NCI-H748 treated with DMSO at 0.1 percent for 48 hours (cell line): ENCODE measurements at places on chromosomes 16 and 17.

DNA sequence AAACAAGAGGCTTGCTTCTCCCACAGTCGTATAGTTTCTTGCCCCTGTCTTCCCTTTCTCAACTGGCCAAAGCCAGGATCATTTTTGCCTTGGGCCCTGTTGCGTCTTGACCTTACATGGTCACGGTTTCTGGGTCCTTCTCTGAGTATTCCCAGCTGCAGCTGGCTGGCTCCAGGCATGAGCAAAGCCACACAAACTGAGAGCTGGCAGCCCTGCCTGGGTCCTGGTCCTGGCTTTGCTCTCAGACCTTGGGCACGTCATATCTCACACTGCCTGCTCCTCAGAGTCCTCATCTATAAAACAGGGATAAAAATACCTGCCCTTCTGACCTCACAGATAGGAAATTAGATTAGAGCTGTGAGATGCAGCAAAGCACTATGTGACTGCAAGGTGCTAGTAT lies 277.6 kb downstream of the CBLN1 start:
- DNase-seq = no peak

DNA sequence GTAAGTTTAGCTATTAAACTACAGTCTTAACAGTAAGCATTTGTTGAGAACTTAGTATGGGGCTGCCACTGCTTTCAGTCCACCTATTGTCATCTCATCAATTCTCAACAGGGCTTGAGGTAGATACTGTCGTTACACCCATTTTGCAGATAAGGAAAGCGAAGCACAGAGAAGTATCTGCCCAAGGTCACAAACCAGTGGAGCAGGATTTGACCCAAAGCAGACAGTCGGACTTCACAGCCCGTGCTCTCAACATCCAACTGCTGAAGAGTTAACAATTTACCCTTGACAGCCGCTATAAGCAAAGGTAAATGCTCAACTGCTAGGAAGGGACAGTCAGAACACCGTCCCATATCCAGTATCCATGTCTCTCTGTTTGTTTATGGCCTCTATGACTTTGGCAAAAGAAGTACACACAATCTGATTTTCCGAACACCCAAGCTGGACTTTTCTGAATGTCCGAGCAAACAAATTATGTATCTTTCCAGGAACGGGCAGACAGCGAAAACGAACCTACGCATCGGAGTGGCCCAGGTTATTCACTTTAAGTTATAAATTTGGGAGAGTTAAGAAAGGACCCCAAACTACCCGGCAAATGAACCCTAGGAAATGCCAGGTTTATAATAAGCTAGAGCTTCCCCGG lies 1.2 kb downstream of the SIAH1 start:
- DNase-seq = no peak

- DNase-seq = no peak
Measured at GRCh38 chr17:17737961-17738894, 57.0 kb downstream of the RAI1 start.

GRCh38 chr16:1426734-1427471 lies 4.0 kb upstream of the PERCC1 start:
- no peak for DNase-seq

DNA sequence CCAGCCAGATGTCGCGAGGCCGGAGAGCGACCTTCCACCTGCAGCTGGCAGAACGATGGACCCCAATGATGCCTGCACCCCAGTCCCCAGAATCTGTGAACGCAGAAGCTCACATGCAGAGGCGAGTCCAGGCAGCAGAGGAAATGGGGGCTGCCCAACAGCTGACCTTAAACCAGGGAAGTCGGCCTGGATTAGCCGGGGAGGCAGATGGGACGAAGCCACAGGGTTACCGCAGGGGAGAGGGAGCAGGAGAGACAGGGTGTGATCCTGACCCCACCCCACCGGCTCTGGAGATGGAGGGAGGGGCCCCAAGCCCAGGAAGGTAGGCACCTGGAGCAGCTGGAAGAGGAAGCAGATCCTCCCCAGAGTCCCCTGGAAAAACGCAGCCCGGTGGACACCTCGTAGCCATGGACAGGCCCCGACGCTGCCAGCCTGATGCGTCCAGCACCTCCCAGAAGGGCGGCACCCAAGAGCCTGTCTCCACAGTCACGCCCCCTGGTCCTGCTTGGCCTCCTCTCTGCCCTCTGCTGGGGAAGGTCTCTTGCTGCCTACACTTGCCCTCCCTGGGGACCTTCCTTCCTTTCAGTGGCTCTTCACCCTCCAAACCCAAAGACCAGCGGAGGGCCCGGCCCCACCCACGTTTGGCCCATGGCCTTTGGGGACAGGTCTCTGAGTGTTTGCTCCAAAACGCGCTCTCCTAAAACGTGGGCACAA lies 37.3 kb downstream of the PIEZO1 start:
- DNase-seq = no peak

- DNase-seq = no peak
Measured at GRCh38 chr16:85307552-85308364, 195.5 kb upstream of the CIBAR2 start.

- DNase-seq = no peak
Measured at GRCh38 chr17:29905086-29905878, 24.7 kb downstream of the SSH2 start.

- DNase-seq = no peak
Measured at GRCh38 chr17:73423806-73424205, 112.0 kb upstream of the CDC42EP4 start.

- no peak for DNase-seq
Measured at GRCh38 chr17:29140631-29141513, 39.3 kb downstream of the MYO18A start.

DNA sequence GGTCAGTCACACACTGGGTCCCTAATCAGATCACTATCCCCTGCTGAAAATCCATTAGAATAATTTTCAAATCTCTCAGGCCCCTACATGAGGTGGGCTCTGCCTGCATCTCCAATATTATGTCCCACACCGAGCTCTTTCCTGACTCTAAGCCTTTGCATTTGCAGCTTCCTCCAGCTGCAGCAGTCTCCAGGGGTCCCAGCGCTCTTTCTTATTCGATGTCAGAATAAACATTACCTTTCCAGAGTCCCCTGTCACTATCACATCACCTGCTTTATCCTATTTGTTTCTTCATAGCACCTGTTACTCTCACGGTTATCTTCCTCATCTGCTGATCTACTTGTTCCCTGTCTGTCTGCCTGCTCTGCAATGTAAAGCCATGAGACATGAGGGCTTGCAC lies 57.3 kb upstream of the MON1B start:
- DNase-seq = no peak

GRCh38 chr17:19958023-19958422 lies 19.6 kb downstream of the AKAP10 start:
- no peak for DNase-seq

DNA sequence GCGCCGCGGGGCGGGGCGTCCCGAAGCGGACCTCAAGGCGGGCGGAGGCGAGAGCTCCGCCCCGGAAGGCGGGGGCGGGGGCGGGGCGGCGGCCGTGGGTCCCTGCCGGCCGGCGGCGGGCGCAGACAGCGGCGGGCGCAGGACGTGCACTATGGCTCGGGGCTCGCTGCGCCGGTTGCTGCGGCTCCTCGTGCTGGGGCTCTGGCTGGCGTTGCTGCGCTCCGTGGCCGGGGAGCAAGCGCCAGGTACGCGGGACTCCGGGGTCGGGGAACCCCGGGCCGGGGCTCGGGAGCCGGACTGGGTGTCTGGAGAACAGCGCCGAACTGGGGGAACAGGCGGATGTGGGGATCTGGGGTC lies at the start of gene TNFRSF12A:
Gene TNFRSF12A (plus strand): TSS at position 122 of the 357 bp plus-strand sequence. CDS start 30 bp downstream, at position 152.
- no peak for DNase-seq
